GM12864 (cell line): ENCODE measurements at places on chromosomes 5 and 9.

DNA sequence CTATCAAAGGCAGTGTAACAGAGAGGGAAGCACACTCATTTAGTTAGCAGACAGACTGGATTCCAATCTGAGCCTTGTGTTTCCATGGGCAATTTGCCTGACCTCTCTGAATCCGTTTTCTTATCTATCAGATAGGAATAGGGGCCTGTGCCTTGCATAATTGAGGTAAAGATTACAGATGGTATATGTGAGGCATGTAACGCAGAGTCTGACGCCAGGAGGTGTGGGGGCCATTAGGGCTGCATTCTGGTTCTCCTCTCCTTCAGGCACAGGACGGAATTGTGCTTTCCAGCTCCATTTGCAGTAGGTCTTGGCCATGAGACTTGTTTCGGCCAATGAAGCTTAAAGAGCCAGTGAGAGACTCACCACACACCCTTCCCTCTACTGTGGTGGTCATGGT is 97.6 kb downstream of the FRMD3 start:
- no peak for DNase-seq

DNA sequence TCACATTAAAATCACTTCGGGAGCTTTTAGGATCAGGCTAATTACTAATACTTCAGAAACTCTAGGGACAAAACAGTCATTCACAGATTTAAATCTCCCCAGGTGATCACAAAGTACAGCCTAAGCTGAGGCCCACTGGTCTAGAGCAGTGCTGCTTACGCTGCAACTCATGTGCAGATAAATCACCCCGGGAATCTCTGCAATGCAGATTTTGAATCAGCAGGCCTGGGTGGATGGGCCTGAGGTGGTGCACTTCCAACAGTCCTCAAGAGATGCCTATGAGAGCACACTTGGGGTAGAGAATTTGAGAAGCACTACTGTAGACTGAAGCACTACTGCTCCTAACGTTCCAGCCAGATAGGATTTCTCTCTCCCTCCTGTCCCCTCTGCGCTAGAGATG is 28.4 kb downstream of the CSF1R start:
- DNase-seq = no peak

DNA sequence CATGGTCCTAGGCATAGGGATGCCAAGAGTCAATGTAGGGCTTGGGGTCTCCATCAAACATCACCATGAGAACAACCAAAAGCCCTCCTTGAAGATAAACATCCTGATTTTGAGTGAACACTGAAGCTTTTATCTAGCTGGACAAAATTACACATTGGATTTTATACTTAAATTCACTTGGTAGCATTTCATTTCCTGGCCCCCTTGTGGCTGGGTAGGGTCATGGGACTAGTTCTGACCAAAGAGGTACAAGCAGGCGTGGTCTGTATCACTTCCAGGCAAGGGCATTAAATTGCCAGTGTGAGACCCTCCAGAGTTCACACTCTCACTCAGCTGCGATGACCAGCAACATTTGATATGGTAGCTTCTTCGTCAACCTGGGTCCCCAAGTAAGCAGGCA is 320.3 kb downstream of the ACTL7B start:
- DNase-seq = no peak

GRCh38 chr5:3351581-3352442 is 243.8 kb upstream of the IRX1 start:
- DNase-seq = no peak

DNA sequence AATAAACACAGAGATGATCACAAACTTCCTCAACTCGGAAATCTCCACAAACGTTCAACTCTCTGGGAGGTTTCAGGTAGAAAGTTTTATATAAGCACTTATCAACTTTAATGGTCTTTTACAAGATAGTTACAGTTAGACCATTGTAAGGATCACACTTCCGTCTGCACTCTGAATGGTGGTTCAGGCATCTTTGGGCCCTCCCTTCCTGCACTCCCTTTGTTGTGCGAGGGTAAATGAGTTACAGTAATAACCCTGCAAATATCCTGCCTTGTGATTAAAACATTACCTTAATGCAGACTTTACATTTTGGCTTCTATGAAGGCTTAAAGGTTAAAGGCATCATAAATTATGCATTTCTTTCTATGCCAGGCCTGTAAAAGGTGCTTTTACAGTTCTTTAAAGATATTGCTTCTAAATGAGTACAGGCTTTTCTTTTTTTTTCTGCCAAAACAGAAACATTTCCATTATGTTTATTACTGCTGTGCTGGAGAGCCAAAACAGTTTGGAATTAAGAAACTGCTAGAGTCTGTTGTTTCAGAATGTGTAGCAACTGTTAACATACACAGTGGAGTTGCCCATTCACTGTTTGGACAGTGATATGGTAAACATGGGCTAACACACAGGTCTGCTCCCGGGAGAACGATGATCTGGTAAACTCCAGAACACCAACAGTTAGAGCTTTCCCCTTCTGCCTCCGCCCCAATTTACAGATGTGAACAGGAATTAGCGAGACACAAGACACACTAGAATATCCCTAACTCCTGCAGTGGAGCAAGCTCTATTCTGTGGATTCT is 1.1 kb downstream of the PRUNE2 start:
- no peak for DNase-seq

DNA sequence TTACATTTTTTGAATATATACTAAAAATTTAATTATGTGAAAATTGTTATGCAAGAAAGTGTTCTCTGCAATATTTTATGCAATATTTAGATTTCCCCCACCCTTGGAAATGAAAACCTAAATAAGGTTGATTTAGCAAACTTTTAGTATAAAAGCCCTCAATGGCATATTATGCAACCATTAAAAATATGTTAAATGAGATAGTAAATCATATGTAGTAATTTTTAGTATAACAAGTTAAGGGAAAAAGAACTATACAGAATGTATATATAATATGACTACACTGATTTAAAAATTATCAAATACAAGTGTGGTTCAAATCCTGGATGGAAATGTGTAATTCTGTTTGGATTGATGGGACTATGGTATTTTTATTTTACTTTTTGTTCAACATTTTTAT is 116.9 kb upstream of the MEF2C start:
- no peak for DNase-seq

DNA sequence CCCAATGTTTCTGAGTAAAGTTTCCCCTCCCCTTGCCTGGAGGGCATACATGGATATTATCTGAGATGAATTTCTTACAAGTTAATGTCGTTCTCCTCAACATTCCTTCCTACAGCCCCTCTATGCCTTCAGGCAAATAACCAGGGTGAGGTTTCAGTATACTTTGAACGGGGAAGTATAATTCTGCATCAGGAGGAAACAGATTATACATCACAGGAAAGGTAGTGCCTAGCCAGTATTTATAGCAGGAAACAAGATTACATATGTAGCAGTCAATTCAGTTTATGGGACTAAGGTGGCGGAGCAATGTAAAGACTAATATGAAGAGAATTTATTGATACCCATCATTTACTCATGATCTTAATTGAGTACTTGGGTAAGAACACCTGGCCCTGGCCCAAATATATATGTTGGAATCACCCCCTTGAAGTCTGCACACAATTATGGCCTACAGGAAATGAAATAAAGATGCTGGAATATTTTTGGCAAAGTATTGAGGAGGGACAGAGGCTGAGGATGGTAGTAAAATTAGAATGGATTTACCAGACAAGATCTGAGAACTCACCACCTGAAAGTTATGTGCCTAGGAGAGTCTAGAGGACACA is 661.1 kb downstream of the PTPRD start:
- no peak for DNase-seq

DNA sequence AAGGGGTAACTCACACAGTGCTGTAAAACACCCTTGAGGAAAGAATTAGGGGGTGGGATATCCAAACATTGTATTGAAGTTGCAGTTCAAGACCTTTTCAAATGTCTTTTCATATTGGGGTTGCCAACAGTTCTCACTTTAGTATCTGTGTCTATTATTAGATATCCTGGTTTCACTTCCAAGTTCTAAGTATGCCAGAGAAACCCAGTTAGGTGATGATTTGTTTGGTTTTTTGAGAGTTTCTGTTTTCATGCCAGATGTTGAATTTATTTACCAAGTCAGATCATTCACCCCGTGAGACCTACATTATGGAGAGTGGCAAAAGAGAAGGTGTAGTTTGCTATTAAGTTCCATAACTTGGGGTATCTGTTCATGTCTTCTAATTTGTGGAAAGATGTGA is 64.5 kb downstream of the C9orf152 start:
- DNase-seq = peak; percentile 70

DNA sequence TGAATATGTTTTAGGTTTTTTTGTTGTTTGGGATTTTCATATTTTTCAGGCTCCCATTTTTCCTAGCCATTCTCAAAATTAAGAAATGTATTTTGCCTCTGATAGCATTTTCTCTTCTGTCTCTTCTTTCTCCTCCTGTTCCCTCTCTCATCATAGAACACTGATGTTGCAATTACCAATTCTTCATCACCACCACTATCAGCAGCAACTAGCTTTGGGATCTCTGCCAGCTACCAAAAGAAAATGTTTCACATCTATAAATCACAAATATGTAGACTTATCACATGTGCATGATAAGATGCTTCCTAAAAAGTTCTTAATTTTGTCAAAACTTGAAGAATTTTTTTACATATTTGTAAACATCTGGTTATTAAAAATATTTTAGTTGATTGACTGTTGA is 887.1 kb downstream of the MAT2B start:
- no peak for DNase-seq

GRCh38 chr5:78547731-78548615 is 100.6 kb downstream of the LHFPL2 start:
- no peak for DNase-seq

GRCh38 chr5:1789834-1790471 is 9.7 kb downstream of the MRPL36 start:
- DNase-seq = no peak
